ENCODE measurements at places on chromosomes 6 and 20. TPM values are rescaled to one million over a fixed set of nuclear protein-coding genes. Genes with fewer than 3 reads are reported as not detected.

Gene CTSA
- total RNA-seq = 50.4 TPM

Gene KCNB1
- total RNA-seq = under 0.01 TPM

Gene NFATC2
- not detected for total RNA-seq

Gene ISM1
- total RNA-seq = 0.33 TPM

Gene NKX2-2
- not detected for total RNA-seq

Gene TGM3
- not detected for total RNA-seq

Gene NRSN2
- 44.0 TPM for total RNA-seq

Gene PPP1R16B
- total RNA-seq = 5.3 TPM

Gene MYCT1
- total RNA-seq = under 0.01 TPM

Gene TMEM217
- 1.6 TPM for total RNA-seq

Gene SLX4IP
- total RNA-seq = 4.7 TPM

Gene TNFRSF6B
- total RNA-seq = 57.4 TPM

Gene CST5
- not detected for total RNA-seq

Gene IRF4
- under 0.01 TPM for total RNA-seq

Gene CLVS2
- 0.12 TPM for total RNA-seq

Gene TNXB
- 5.9 TPM for total RNA-seq

Gene LY6G5B
- 3.4 TPM for total RNA-seq

Gene METTL24
- 0.50 TPM for total RNA-seq

Gene JPH2
- 3.0 TPM for total RNA-seq

Gene NT5E
- 527 TPM for total RNA-seq

Gene WFDC5
- not detected for total RNA-seq

Gene AIF1
- total RNA-seq = not detected

Gene ZNF322
- total RNA-seq = 15.5 TPM

Gene CD24
- 1.2 TPM for total RNA-seq

Gene PAK5
- total RNA-seq = not detected

Gene DUSP15
- not detected for total RNA-seq

Gene POFUT1
- 45.1 TPM for total RNA-seq

Gene PREX1
- total RNA-seq = 21.4 TPM

Gene CCM2L
- under 0.01 TPM for total RNA-seq

Gene SIRPB1
- 0.25 TPM for total RNA-seq

Gene ADGRB3
- total RNA-seq = under 0.01 TPM

Gene OR2H2
- total RNA-seq = not detected

Gene PGC
- total RNA-seq = not detected

Gene ADAT2
- total RNA-seq = 6.1 TPM

Gene GATA5
- total RNA-seq = 0.50 TPM

Data from uterine smooth muscle cell (primary cell).